Left ventricle myocardium superior (tissue), 1 donor: ENCODE measurements at places on chromosomes 5 and 9. TPM values are rescaled to one million over a fixed set of nuclear protein-coding genes. Genes with fewer than 3 reads are reported as not detected.

- DNase-seq = no peak
These were observed 263.5 kb downstream of the CWC27 start for GRCh38 chr5:65032250-65032649.

Gene PRXL2C
- total RNA-seq = 24.5 TPM

Gene FOXD4L6
- total RNA-seq = not detected

DNA sequence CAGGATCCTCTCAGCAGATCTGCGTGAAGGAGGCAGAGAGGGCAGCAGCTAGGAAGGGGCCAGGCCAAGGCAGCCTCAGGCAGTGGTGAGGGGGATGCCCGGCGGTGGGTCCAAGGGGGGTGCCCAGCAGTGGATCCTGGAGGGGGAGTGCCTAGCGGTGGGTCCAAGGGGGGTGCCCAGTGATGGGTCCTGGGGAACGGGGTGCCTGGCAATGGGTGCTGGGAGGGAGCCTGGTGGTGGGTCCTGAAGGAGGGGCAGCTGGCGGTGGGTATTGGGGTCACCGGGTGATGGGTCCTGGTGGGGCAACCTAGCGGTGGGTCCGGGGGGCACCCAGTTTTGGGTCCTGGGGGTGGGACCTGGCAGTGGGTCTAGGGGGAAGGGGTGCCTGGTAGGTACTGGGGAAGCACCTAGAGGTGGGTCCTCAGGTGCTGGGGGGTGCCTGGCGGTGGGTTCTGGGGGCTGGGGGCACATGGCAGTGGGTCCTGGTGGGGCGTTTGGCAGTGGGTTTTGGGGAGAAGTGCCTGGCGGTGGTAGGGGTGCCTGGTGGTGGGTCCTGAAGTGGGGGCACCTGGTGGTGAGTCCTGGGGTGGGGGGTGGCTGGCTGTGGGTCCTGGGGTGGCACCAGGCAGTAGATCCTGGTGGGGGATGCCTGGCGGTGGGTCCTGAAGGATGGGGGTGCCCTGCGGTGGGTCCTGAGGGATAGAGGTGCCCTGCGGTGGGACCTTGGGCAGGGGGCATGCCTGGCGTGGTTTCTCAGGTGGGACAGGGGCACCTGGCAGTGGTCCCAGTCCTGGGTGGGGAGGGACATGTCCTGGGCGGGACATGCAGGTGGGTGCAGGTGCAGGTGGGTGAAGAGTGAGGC, 1.9 kb downstream of the LRRC14B start:
- DNase-seq = peak; percentile 38

DNA sequence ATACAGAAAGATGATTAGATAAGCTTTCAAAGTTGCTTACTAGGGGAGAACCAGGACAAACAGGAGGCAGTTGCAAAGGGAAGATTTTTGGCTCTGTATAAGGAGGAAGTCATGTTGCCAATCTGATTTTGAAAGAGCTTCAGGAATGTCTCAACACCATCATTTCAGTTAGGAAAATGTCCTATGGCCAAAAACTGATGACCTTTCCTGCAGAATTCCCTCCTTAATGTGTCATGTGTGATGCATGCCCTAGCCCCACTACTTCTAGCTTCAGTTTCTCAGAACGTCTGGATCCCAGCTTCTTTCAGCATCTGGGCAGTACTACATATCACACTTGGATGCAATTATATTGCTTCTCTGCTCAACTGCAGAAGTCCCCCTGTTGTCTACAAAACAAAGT, 211.5 kb upstream of the NREP start:
- no peak for DNase-seq

Gene FOXD4L3
- total RNA-seq = not detected

DNA sequence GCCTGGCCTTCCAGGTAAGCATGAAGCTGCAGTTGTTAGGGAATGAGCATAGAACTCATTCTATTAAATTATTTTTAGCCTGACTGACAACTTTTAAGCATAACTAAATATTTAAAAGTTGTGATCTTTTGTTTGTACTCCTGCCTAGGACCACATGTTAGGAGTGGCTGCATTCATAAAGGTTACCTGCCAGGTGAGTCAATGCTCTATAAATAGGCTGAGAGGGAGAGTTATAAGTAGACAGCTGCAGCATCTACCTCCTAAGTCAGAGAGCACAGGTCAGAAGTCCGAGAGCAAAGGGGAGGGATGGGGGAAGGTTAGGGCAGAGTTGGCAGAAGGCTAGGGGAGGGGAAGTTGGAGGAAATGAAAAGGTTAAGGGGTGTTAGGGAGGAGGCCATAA, 292.4 kb upstream of the TLE4 start:
- DNase-seq = no peak

DNA sequence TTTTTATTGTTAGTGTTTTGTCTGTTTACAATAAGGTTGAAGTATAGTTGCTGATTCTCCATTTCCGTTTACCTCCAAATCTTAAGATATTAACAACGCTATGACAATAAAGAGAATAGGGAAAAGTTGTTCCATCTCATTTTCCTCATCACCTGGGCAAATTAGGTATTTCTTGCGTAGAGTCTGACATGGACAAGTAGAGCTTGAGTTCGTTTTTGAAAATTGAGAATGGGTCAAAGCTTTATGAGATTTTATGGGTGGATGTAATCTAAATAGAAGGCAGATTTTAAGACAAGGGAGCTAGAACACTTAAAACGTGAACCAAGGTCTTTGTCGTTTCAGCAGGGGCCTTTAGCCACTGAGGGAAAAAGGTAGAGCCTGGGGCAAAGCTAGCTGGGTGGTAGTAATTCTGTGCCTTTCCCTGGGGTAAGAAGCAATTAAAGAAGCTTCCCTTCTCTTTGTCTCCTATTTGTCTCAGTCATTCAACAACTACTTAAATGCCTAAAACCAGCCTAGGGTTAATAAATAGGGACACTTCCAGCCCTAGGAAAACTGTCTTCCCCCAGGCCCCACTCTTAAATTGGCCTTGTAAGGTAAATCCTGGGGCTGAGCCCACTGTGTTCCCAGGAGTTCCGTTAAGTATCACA, 551 bp upstream of the CAAP1 start:
- no peak for DNase-seq

DNA sequence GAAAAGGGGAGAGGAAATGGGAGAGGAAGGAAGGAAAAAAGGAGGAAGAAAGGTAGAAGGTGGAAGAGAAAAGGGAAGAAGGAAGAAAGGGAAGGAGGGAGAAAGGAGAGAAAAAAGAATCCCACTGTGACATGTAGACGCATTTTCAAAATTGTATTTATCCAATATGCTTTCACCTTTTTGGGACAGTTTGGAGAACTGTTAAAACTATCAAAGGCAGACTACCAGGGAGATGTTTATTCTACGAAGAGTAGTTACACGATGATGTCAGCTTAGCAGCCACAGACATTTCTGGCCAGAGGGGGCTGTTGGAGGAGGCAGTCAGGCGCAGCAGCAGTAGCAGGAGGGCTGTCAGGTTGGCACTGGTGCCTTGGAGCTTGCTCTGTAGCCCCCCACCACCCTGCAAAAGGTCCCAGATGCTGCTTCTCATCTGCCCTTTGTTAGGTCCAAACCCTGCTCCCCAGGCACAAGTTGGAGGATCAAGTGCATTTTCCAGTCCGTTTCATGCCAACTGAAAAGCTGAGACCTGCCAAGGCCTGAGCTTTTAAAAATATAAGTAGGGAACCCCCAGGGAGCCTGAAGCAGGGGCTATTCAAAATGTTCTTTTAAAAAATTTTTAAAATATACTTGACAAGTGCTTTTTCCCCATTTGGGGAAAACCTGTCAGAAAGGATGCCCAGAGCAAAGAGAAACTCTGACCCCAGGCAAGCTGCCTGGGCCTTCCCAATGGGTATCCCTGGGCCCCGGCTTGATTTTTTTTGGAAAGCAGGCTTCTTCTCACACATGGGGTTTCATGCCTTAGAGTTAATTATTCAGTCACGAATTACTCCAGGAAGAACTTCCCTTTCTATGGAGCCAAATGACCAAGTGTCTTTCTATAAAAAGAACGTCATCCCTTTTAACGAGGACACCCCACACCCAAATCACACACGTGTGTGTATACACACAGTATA, 203.3 kb downstream of the SLIT3 start:
- peak; percentile 39 for DNase-seq

- DNase-seq = peak; percentile 61
These were observed 44.5 kb downstream of the AMBP start for GRCh38 chr9:114033397-114034103.

- peak; percentile 93 for DNase-seq
These were observed at the start of gene CNTRL for GRCh38 chr9:121074370-121075250. Gene CNTRL, plus strand, starts transcription at chr9:121074955. Its CDS starts 13,372 bp downstream, at chr9:121088327.
